SW 1271 (cell line): ENCODE measurements at places on chromosomes 16 and 17.

GRCh38 chr17:9855036-9855435, 29.3 kb downstream of the GLP2R start:
- no peak for DNase-seq

GRCh38 chr17:8894673-8895578, 27.5 kb upstream of the PIK3R6 start:
- DNase-seq: no peak

- DNase-seq: no peak
Observed at GRCh38 chr16:89244754-89245153, 27.3 kb downstream of the ZNF778 start.

DNA sequence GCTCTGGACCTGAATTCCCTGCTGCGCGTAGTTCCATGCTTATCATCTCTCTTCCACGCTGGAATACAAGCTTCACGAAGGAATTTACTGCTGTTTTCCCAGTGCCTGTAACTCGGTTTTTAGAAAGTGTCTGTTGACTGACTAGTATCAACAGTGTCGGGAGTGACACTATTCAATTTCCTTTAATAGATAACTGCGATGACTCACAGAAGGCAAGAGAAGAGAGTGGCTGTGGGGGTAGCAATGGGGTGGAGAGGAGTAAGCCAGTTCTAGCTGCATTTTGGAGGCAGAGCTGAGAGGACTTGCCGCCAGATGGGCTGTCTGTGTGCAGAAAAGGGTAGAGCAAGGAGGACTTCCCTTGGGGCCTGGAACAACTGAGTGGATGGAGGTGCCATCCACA, 25.2 kb downstream of the B4GALNT2 start:
- DNase-seq: no peak

DNA sequence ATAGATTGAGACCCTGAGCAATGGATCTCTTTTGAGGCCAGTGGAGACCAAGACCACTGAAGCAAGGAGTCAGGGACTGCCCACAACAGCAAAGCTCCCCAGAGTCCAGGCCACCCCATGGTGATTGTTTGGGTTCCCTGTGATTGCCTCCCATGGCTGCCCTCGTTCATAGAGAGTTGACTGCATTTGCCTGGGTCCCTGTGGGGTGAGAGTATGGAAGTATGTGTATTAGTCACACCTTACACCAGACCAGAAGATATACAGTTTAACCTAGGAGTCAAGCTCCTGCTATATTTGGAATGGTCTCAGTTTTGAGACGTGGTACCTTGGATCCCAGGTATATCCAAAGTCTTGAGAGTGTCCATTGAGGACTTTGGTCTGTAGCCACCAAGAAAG, 20.2 kb downstream of the HLF start:
- no peak for DNase-seq

DNA sequence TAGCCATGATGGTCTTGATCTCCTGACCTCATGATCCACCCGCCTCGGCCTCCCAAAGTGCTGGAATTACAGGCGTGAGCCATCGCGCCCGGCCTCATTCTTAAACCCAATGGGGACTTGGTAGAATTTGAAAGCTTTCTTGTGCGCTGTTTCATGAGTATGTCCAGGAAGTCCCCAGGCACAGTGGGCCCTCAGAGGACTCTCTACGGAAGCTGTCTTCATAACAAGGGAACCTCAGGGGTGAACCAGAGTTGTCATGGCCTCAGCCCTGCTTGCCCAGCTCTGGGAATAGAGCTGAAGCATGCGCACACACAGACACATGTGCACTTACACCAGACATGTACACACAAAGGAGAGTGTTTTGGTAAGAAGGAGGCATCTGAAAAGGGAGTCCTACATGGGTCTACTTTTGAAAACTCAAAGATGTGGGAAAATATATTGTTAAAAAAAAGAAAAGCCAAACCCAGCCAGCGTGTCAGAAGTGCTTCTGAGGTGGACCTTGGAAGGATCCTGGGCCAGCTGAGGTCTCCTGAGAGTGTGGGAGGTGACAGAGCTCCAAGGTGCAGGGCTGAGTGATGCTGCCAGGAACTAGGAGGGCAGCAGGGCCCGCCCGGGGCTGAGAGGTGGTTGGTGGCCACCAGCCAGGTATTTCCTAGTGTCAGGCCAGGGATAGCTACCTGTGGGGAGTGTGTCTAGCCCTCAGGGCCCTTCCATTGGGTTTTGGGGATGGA, 54.6 kb downstream of the EPN2 start:
- no peak for DNase-seq

- DNase-seq: no peak
Observed at GRCh38 chr17:44353672-44354331, 8.7 kb downstream of the GRN start.

DNA sequence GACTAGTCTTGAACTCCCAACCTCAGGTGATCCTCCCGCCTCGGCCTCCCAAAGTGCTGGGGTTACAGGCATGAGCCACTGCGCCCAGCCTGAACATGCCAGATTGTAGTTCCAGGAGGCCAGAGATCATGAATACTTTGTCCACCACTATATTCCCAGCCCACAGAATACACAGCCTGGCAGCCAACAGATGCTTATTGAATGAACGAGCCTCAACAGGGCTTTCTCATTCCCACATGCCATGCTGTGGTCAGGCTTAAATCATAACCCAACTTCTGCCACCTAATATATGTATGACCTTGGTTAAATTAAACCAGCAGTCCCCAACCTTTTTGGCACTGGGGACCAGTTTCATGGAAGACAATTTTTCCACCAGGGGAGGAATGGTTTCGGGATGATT, 3.1 kb upstream of the TMEM219 start:
- DNase-seq: no peak

DNA sequence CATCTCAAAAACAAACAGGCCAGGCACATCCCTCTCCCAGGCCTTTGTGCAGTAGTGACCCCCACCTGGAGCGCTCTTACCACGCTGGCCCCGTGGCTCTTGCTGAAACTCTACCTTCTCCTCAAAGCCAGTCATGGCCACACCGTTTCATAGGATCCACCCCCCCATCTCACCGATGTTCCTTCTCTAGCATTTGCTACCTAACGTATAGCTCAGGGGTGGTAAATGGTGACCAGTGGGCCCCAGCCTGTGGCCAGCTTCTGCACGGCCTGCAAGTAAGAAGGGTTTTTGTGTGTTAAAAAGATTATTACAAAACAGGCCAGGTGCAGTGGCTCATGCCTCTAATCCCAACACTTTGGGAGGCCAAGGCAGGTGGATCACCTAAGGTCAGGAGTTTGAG, 43.8 kb downstream of the RMI2 start:
- no peak for DNase-seq

DNA sequence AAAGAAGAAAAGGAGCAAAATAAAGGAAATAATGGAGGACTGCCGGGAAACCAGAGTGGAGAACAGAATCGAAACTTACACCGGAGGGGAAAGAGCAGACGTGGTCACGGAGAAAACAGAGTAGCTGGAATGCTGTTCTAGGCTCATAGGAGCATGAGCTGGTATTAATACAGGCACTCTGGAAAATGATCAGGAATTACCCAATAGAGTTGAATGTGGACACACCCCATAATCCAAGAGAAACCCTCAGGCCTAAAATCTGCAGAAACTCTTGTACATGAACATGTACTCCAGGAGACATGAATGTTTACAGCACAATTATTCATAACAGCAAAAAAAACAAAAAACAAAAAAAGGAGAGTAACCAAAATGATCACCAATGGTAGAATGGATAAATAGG, 77.7 kb downstream of the RPH3AL start:
- no peak for DNase-seq

- DNase-seq: no peak
Observed at GRCh38 chr17:58660621-58661020, 31.2 kb downstream of the TEX14 start.

GRCh38 chr17:74778960-74779359, 2.8 kb upstream of the NAT9 start:
- DNase-seq: no peak

- no peak for DNase-seq
Observed at GRCh38 chr17:26792486-26792885, 501.4 kb upstream of the WSB1 start.

GRCh38 chr17:81491181-81491581, 21.4 kb downstream of the ACTG1 start:
- no peak for DNase-seq

GRCh38 chr16:5502467-5502869, 404.9 kb upstream of the EEF2KMT start:
- DNase-seq: peak; percentile 20

GRCh38 chr17:304461-304860, 48.1 kb downstream of the RPH3AL start:
- no peak for DNase-seq

DNA sequence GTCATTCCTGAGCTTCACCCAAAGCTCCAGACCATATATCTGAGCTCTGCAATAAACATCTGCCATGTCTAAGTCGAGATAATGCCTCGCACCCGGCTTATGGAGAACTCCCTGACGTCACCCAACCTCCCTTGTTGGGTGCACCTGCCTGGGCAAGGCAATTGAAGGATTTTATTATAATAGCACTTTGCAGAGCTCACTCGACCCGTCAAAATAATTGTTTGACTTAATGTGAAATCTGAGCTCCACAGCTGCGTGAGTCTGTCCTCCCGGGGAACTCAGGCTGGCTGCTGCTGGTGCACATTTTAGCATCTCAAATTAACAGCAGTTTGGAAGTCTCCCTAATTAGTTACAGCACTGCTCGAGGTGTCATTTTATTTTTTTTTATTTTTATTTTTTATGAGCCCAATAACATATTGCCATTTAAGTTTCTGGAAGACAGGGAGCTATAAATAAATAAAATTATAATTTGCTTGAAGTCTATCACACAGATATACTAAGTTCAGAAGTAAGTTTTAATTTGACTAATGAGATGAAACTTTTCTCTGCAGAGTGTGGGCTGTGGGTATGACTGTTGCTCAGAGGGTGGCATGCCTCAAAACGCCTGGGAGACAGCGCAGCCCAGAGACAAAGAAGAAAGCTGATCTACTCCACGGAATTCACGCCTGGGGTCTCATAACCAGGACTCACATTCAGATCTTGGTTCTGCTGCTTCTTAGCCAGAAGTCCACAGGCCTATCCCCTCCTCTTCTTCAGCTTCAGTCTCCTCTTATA, 401.4 kb upstream of the C16orf82 start:
- DNase-seq: no peak

GRCh38 chr17:12756786-12757185, 32.5 kb upstream of the ARHGAP44 start:
- DNase-seq: no peak

- no peak for DNase-seq
Observed at GRCh38 chr17:66260275-66260674, 31.1 kb upstream of the APOH start.
